EH (cell line): ENCODE measurements at places on chromosomes 5 and 9.

- DNase-seq = no peak
Measured at GRCh38 chr9:136019681-136020060, 58.5 kb upstream of the UBAC1 start.

- no peak for DNase-seq
Measured at GRCh38 chr5:179852993-179853547, 5.5 kb downstream of the MRNIP start.

DNA sequence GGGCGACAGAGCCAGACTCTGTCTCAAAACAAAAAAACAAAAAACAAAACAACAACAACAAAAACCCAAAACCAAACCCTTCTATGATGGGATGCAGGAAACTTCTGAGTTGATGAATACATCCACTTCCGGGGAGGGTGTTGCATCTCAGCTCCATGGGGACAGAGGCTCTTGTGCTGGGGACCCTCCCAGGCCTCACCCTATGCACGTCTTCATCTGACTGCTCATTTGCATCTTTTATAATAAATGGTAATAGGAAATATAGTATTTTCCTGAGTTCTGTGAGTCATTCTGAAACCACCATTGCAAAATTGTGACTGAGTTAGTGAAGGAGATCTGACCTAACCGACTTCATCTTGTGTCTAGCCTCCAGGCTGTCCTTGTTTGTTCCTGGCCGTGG lies 109.5 kb upstream of the SLC28A3 start:
- no peak for DNase-seq

GRCh38 chr5:73783828-73784227 lies 157.8 kb downstream of the ARHGEF28 start:
- peak; percentile 53 for DNase-seq

- DNase-seq = peak; percentile 39
Measured at GRCh38 chr5:27308153-27308552, 269.8 kb upstream of the CDH9 start.

- no peak for DNase-seq
Measured at GRCh38 chr9:14881006-14881405, 29.2 kb downstream of the FREM1 start.

DNA sequence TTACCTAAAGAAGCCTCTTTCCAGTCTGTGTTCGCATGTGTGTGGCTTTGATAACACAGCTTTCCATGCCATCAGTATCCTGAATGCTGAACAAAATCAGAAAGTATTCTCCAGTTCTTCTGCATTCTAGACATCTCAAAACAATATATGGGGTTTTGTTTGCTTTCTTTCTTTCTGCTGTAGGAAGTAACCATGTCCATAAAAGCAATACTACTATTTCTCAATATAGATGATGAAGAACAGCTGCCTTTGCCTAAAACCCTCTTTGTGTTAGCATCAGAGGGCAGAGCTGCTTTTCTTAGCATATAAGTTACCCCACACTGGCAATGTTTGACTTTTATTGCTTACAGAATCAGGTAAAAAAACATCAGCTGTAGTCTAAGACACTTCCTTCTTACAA lies 963.6 kb downstream of the CDH12 start:
- no peak for DNase-seq
